Activated naive CD4-positive, alpha-beta T cell treated with anti-CD3 and anti-CD28 coated beads for 36 hours (primary cell): ENCODE measurements at places on chromosomes 1 and 21. TPM values are rescaled to one million over a fixed set of nuclear protein-coding genes. Genes with fewer than 3 reads are reported as not detected.

- no peak for DNase-seq
Measured at GRCh38 chr1:83813576-83813975, 185.4 kb downstream of the TTLL7 start.

GRCh38 chr1:22638476-22639234 is 2.2 kb downstream of the C1QA start:
- DNase-seq: no peak

DNA sequence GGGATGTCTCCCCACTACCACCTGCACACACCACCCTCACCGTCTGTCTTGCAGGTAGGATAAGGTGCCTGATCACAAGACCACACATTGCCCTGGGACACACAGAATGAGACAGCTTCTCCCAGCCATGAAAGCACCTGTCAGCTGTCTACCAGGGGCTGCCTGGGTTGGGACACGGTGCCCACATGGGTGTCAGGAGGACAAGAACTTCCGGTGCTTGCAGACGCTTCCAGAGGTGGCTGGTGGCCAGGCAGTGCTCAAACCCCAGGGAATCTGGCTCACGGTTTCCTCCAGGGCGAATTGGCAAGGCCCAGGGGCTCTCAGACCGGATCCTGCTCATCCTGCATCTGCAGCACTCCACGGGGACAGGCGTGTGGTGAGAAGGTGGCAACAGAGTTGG is 182.6 kb upstream of the ARHGEF16 start:
- no peak for DNase-seq

GRCh38 chr1:117568999-117569398 is 36.8 kb upstream of the TENT5C start:
- no peak for DNase-seq

- peak; percentile 54 for DNase-seq
Measured at GRCh38 chr1:2583331-2583791, 3.2 kb upstream of the PRXL2B start.

GRCh38 chr1:229464672-229465071 is 30.8 kb upstream of the ACTA1 start:
- DNase-seq: no peak

DNA sequence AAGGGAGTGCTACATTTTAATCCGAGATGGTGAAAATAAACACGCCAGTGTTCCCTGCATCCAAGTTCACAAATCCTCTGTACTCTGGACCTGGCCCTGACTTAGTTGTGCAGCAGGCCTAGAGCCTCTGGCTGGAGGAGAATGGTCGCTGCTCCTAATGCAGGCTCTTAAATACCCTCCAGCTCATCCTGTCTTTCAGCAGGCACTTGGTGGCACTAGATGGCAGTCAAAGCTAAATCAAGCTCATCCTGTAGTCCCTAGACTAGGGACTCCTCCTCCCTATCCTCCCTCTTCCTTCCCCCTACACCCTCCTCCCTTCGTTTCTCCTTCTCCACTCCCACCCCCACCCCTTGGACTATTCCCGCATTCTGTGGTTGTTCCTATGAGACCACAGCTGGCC is 41.6 kb upstream of the MTR start:
- DNase-seq: peak; percentile 34

DNA sequence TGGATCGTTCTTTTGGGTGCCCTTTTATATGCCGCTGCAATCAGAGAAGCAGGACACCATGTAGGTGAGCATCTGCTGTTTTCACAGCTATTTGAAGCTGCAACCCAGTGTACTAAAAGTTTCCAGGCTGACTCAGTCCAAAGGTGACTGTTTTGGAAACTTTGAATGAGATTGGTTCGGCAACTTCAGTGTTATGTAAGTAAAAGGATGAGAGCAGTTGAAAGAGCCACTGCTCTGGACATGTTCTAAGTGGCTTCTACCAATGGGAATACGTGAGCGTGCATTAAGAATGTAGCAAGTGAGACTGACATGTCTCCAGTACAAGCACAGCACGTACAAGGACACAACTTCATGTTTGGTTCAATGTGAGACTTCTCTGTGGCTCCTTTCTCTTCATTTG is 55.6 kb downstream of the DDR2 start:
- DNase-seq: peak; percentile 6

The HIVEP3 gene
- 13.2 TPM for total RNA-seq

DNA sequence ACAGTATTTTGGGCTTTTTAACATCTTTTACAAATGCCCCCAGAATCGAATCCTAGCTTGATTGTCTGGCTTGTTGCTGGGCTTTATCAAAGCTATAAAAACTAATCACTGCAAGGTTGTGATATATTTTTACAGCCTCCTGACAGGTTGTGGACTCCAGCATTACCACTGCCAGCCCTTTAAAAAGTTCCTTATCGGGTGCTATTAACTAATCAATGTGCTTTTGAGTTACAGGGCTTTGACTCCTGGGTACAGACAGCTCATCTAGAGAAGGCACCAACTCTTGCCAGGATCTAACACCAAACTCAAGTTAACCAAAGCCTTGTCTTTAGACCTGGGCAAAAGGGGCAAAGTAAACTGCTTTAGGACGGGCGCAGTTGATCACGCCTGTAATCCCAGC is 16.6 kb downstream of the GON4L start:
- DNase-seq: no peak

DNA sequence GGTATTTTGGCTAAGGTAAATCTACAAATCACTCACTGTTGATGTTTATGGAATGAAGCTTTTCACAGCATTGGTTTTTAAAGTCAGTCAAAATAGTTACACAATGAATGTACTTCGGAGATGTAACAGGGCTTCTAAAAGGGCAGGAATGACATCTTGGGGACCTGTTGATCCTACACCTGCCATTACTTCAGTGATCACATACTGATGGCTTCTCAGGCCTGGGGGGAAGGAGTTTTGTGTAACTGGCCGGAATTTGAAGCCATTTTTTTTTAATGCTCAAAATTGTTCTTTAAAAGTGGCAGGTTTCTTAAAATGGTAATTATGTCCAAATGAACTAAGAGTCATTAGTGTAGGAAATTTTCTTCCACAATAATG is 11.2 kb downstream of the RPL5 start:
- DNase-seq: no peak

The MECR gene
- 35.7 TPM for total RNA-seq

The MYOG gene
- not detected for total RNA-seq

GRCh38 chr1:33402206-33402605 is 28.7 kb downstream of the PHC2 start:
- no peak for DNase-seq

DNA sequence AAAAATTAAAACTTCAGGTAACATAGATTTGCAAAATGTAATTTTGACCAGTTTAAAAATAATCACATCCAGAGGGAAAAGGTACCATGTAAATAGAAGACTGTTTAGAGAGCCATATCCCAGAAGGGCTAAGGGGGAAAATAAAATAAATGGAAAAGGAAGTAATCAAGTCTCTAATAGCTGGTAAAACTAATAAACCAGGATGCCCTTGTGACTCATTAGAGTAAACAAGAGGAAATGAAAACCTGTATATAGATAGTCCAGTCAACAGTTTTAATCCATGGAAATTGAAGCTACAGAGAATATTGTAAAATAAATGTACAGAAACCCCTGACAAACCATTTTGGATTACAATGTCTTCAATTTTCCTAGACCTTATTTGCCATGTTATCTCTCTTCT is 698.0 kb upstream of the RGS18 start:
- DNase-seq: no peak

GRCh38 chr1:72606216-72606810 is 324.0 kb upstream of the NEGR1 start:
- DNase-seq: no peak

DNA sequence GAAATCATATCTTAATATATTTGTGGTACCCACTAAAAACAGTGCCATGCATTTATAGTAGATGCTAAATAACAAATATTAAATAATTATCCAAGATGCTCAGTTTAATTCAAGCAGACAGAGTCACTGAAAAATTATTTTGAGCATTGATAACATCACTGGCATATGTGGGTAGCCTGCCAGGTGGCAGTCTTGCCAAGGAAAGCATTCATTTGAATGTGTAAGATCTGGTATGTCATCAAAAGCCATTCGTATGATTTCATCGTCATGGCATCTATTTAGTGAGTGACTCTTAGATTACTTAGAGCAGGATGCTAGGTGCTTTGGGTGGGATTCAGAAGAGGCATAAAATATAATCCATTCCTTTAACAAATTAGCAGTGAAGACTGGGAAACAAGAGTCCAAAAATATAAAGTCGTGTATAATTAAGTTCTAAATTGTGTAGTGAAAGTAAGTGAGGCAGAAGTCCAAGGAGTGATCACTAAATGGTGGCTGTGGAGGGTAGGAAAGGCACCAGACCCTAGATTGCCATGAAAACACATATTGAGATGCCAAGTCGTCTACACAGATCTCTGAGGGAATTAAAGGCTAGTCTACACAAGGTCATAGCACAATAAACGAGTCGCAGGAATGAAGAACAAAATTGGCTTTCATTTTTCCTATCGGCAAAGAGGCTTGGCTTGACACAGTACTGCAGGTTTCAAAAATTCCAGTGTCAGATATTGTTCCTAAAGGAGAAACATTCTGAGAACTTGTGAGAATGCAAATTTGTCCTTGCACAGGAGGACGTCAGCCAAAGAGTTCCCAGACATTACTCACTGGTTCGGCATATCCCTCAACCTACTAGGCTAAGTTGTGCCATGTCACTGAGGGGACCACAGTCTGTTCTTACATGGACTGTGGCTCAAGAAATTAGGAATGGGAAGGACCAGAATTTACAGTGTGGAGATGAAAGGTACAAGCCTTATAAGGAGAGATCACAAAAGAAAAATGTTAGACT is 130.8 kb downstream of the LYPLAL1 start:
- no peak for DNase-seq

DNA sequence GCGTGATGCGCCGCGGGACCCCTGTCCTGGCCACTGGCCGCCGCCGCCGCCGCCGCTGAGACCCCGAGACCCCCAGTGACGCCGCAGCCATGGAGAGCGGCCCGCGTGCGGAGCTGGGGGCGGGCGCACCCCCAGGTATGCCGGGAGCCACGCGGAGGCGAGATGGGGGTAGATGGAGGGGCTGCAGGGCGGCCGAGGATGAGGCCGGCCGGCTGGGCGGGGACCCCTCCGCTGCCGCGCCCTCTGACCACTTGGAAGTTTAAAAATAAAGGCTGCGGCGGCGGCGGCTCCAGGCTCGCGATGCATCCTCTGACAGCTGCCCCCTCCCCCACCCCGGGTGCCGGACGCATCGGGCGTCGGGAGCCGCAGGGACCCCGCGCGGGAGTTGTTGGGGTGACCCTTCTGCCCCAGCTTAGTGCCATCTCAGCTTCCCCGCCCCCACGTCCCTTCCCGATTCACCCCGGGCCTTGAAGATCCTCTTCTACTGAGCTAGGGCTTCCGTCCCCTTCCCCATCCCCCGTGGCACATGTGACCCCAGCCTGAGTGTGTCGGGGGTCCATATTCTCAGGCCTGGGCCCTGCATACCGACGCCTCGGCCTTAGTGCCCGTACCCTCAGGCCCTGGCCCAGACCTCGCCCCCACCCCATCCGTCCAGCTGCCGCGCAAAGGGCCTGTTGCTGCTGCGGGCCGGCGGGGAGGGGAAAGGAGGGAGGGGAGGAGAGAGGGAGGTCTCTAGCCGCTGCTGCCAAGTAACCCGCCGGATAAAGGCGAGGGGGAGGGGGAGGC is 562 bp downstream of the MAP7D1 start:
- DNase-seq: peak; percentile 78

GRCh38 chr21:21159253-21159899 is 161.2 kb downstream of the NCAM2 start:
- no peak for DNase-seq

DNA sequence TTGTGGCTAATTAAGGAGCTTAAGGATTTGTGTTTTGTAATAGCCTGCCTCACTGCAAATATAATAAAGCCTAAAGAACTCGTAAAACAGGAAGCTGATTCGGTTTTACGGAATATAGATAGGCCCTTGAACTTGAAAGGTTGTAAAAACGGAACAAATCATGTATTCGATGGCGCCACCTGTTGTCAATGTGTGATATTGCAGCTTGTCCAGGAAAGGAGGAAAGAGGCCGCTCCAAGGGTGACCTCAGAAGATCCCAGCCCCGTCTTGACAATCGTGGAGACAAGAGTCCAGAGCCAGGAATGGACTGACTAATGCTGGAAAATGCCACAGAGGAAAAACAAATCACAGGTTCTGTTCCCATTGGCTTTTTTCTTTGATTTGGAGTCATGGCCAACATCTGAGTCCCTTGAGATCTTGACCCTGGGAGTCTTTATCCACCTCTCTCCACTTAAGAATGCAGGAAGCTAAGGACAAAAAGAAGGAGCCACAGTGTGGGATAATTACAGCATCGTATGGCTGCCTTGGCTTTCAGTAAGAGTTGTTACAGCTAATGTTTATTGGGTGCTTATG is 7.0 kb upstream of the IGSF21 start:
- DNase-seq: peak; percentile 76
